ENCODE measurements at places on chromosomes 7 and 10. TPM values are rescaled to one million over a fixed set of nuclear protein-coding genes. Genes with fewer than 3 reads are reported as not detected.

Gene CAPZA2
- 53.1 TPM for total RNA-seq

Gene OPALIN
- total RNA-seq: not detected

DNA sequence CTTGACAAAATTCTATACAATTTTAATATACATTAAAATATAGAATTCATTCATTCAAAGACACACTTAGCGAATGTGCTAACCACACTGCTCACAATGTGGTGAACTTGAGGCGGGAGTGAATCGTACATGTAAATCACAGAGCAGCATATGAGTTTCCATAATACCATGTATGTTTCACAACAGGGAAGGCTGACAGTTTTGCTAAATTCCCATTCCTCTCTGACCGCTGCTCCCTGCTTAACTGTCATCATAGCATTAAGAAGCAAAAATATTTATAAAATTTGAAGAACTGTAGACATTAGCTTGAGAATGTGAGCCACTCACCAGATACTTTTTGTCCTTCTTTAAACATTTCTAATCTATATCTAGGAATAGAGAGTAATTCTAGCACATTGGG is 763.3 kb downstream of the MAGI2 start:
- no peak for DNase-seq
- no peaks in the 10 kb centered on the region for H3K36me3 ChIP-seq
- no peak overlapping the region for H3K4me3 ChIP-seq
- no peak overlapping the region for H3K27ac ChIP-seq

DNA sequence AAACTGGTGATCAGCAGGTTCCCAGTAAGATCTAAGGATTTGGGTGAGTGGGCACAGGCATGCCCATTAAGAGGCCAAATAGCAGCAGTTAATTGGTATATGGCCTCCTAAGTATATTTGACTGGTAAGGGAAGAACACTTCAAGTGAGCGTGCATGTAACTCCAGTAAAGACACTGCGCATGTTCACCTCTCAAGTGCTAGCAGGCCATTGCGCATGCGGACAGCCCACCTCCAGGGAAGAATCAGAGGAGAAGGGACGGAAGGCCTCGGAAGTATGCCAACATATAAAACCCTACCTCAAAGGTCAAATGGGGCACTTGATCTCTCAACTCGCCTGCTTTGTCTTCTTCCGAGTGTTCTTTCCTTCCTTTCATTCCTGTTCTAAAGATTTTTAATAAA is 118.0 kb downstream of the ARL5B start:
- H3K36me3 ChIP-seq: no peaks in the 10 kb centered on the region
- no peaks in the 10 kb centered on the region for H3K27me3 ChIP-seq
- no peaks in the 10 kb centered on the region for H3K4me1 ChIP-seq

Data from Peyer's patch (tissue), 4 donors.